Ascending aorta (tissue), 2 donors: ENCODE measurements at places on chromosomes 12 and 14. TPM values are rescaled to one million over a fixed set of nuclear protein-coding genes. Genes with fewer than 3 reads are reported as not detected.

CDH24 gene
- total RNA-seq, result 5.9 TPM

DNA sequence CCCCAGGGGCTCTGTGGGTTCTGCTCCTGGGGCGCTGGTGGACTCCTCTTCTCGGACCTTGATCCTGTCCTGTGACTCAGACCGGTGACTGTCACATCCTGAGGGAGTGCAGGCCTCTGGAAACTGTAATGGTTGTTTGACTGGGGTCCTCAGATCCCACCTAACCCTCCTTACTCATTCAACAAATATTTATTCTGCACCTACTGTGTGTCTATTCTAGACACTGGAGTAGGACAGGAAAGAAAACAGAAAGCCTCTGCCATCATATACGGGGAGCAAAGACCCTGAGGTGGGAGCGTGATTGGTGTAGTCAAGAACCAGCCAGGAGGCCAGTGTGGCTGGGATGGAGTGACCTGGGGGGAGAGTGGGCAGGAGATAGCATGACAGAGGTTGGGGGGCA is 47.6 kb downstream of the ESRRB start:
- H3K4me3 ChIP-seq, result no peak overlapping the region
- DNase-seq, result no peak
- no peaks in the 10 kb centered on the region for H3K36me3 ChIP-seq
- no peak overlapping the region for H3K27ac ChIP-seq
- H3K27me3 ChIP-seq, result no peaks in the 10 kb centered on the region

DNA sequence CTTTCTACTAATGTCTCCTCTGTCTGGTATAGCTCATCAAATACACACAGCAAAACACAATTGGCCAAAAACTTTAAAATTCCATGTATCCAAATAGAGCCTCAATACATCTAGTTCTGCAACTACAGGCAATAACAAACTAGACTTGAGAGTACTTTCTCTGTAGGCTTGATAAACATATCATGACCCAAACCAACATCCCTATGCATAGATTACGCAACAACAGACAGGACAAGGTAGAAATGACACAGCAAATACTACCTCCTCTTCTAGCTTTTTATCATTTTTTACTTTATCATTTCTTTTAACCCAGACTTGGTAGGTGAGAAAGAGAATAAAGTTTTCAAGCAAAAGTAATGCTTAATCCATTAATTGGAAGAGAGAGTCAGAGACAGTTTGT is 41.8 kb downstream of the EML5 start:
- H3K27ac ChIP-seq, result no peak overlapping the region
- H3K27me3 ChIP-seq, result no peaks in the 10 kb centered on the region
- H3K36me3 ChIP-seq, result no peaks in the 10 kb centered on the region
- DNase-seq, result no peak

MRPL51 gene
- 112 TPM for total RNA-seq

- H3K27ac ChIP-seq, result no peak overlapping the region
- no peaks in the 10 kb centered on the region for H3K4me1 ChIP-seq
- DNase-seq, result no peak
- no peaks in the 10 kb centered on the region for H3K36me3 ChIP-seq
- H3K4me3 ChIP-seq, result no peak overlapping the region
Observed at GRCh38 chr14:101466456-101467180, 94.7 kb upstream of the DIO3 start.

DNA sequence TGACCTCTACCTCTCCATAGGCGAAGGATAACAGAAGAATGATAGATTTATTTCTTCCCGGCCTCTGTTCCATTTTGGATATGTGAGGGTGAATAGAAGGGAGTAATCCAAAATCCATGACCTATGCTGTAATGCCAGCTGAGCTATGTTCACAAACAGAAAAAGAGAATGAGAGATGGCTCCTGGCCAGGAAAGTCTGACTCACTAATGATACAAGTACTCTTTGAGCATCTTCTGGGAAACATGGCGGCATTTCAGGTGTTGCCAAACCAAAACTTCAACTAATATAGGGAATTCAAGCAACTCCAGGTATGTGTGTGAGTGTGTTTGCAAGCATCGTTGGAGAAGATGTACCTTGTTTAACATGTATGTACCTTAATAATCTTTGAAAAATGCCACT is 55.1 kb downstream of the MED13L start:
- no peak overlapping the region for H3K4me3 ChIP-seq
- H3K36me3 ChIP-seq, result no peaks in the 10 kb centered on the region
- peak; percentile 88 for DNase-seq
- no peak overlapping the region for H3K27ac ChIP-seq
- H3K4me1 ChIP-seq, result peaks cover 5% of the 10 kb centered on the region

DNA sequence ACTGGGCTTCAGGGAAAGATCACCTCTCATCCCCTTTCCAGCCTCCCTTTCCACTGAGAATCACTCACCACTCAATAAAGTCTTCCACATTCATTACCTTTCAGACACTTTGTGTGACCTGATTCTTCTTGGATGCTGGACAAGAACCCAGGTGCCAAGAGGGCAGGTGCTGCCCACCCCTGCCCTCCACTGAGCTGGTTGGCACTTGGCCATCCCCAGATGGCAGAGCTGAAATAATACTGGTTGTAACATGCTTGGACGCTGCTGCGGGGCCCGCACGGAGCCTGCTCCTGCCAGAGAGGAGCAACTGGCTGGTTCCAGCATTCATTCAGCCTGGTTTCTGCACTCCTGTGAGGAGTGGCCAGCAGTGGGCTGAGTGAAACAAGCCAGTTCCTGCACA is 386.7 kb upstream of the CCDC196 start:
- H3K27ac ChIP-seq, result no peak overlapping the region
- H3K4me3 ChIP-seq, result no peak overlapping the region
- H3K36me3 ChIP-seq, result no peaks in the 10 kb centered on the region
- H3K27me3 ChIP-seq, result no peaks in the 10 kb centered on the region
- H3K4me1 ChIP-seq, result no peaks in the 10 kb centered on the region

SERPINA6 gene
- total RNA-seq, result not detected

BCL11B gene
- 0.85 TPM for total RNA-seq

CFAP54 gene
- total RNA-seq, result not detected
